ENCODE measurements at places on chromosomes 6 and 20. TPM values are rescaled to one million over a fixed set of nuclear protein-coding genes. Genes with fewer than 3 reads are reported as not detected.

Gene TPD52L2
- total RNA-seq, result 84.7 TPM

Gene ZNFX1
- total RNA-seq, result 24.1 TPM

Gene MCM8
- 4.3 TPM for total RNA-seq

Gene IMPG1
- not detected for total RNA-seq

Gene KHDC1L
- not detected for total RNA-seq

Gene TP53TG5
- total RNA-seq, result 0.12 TPM

Gene KIAA0408
- 0.23 TPM for total RNA-seq

Gene SPATS1
- not detected for total RNA-seq

Gene CST7
- not detected for total RNA-seq

Gene BMP5
- not detected for total RNA-seq

Gene PKIB
- 0.45 TPM for total RNA-seq

Gene RBPJL
- not detected for total RNA-seq

Gene BIRC7
- total RNA-seq, result not detected
